ENCODE measurements at places on chromosomes 3 and 15.
A peak's percentile ranks its signal among the peaks of the same experiment; 100 is the strongest.

- DNase-seq, result no peak
Measured at GRCh38 chr15:98213346-98213979, 253.0 kb downstream of the ARRDC4 start.

DNA sequence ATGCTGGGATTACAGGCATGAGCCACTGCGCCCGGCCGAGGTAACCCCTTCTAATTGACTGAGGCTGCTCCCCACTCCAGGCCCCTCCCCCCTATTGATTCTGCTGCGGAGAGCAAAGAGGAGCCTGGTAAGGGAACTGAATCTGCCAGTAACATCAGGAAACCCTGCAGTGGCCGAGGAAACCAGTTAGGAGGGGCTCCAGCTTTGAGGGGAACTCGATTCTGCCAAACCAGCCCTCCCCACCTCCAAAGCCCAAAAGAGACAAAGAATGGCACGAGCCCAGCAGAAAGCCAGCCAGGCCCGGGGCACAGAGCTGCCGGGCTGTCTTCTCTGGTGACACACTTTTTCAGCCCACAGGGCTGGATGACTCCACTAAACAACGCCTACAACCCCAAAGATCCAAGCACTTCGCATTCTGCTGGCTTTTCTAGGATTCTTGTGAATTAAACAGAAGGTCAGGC, 15.0 kb upstream of the ACAD9 start:
- peak; percentile 71 for DNase-seq

- DNase-seq, result peak; percentile 82
Measured at GRCh38 chr3:69433969-69434325, 48.1 kb upstream of the FRMD4B start.

DNA sequence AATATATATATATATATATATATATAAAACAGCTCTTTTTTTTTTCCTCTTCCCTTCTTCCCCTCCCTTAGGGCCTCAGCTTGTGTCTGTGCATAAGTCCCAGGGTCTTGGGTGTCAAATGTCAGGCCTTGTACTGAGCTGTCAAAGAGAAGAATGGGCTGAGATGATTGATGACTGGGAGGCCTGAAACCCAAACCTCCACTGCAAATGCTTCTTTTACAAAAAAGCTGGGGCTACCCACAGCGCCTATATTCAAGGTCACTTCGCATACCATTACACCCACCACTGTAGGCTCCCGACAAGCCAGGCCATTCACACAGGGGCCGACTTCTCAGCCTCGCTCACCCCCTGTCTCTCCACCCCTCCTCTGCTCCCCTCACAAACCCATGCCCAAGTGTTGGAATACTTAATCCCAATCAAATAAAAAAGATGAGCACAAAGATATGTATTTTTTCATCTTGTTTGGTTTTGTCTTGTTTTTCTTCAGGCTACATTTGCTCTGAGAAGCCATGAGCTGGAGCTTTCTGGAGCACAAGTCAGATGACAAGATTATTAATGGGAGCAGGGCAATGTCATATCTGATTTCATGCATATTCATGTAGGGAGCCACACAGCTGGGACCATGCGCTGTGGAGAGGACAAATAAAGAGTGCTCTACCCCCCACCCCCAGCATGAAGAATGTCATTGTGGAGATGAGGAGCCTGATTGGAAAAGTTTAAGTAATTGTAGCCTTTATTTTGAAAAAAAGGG, 614.4 kb upstream of the NR2F2 start:
- DNase-seq, result no peak

GRCh38 chr3:175606650-175607318, 747.6 kb downstream of the NAALADL2 start:
- no peak for DNase-seq

GRCh38 chr3:165852191-165852590, 15.0 kb upstream of the BCHE start:
- no peak for DNase-seq

GRCh38 chr3:140319739-140320138, 358.1 kb upstream of the TRIM42 start:
- DNase-seq, result no peak

GRCh38 chr3:44883213-44883955, 9.0 kb downstream of the TGM4 start:
- no peak for DNase-seq

DNA sequence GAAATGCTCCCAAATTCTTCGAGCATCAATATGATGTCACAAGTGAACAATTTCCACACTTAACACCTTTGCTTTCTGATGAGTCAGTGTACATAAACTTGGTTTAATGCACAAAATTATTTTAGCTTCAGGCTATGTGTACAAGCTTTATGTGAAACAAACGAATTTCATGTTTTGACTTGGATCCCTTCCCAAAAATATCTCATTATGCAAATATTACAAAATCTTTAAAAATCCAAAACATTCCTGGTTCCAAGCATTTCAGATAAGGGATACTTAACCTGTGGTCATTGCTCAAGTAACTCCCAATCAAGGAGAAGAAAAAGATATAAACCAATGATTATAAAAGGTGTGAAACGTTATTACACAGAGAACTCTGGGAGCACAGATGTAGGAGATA, 25.2 kb downstream of the RAB5A start:
- no peak for DNase-seq

DNA sequence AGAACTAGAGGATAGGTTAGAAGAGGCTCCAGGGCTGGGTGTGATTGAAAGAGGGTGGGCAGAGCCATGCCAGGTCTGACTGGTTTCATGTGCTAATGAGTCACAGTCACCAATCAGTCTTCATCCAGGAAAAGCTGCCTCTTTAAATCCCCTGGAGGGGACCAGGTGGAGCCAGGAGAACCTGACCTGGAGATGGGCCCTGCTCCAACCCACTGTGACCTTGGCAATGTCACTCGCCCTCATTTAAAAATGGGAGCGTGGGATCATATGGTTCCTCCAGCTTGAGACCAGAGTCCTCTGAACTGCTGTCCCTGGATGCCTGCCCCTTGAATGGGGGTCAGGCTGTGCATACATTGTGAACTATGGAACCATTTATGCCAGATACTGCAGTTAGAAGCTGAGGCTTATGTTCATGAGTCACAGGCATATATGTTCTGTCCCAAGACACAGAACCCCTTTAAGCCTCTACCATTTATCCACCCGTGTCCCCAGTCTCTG, 23.0 kb downstream of the HES1 start:
- no peak for DNase-seq

GRCh38 chr3:99317201-99317600, 321.2 kb upstream of the COL8A1 start:
- DNase-seq, result no peak

DNA sequence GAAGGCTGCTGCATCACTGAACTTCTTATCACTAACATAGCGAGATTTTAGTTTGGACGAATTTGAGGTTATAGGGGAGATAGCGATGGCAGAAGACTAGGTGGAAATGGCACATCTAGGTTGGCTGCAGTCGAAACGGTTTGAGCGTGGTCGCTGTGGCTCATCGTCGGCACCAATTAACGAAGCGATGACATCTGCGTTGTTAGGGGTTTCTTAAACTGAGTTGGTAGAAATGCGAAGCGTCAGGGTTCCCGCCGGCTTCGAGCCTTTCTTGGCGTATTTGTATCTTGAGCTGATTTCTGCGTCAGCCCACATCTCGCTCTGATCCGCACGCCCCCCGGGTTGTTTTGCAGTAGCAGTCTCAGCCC, 319 bp downstream of the LNP1 start:
- DNase-seq, result peak; percentile 37

DNA sequence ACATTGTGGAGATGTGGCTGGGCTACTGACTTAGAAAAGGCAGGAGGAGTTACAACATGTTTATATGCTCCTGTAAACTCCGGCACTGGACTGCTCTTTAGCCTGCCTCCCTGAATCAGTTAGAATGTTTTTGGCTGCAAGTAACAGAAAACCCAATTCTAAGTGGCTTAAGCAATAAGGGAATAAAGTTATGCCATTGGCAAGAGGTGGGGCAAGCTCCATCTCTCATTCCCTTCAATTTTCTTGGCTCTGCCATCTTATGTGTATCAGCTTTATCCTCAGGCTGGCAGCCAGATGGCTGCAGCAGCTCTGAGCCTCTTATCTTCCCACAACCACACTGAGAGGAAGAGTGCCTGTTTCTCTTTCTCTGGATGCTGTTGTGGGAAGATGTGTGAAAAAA, 22.4 kb upstream of the MEIS2 start:
- no peak for DNase-seq

GRCh38 chr3:23751212-23751723, 54.5 kb upstream of the UBE2E1 start:
- no peak for DNase-seq

GRCh38 chr3:141051443-141052200, 475 bp downstream of the SPSB4 start:
- DNase-seq, result no peak

DNA sequence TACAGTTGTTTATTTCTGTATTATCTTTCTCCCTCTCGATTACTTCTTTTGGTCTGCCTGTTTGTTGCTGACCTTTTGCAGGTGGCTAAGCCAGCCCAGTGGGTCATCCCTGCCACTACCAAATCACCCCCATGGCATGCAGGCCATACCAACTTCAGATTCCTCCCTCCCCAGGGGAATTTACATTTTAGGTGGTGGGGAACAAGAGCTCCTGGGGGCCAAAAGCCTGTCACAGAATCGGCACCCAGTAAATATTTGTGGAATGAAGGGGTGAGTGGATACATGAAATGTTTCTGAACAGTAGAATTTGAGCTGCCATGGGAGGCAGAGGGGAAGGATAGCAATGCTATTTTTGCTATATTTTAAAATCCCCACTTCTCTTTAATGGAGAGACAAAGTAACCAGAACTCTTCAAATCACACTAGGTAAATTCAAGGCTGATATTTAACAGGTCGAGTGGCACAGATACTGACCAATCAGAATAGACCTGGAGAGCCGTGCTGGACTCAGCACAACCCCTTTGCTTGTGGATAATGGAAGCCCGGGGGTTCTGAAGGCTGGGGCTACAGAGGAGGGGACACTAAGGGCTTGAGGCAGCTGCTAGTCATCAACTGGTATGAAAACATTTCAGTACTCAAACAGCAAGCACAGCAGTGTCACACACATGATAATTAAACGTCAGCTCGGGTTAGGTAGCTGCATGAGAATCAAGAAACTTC, 54.3 kb upstream of the SMAD3 start:
- DNase-seq, result no peak

DNA sequence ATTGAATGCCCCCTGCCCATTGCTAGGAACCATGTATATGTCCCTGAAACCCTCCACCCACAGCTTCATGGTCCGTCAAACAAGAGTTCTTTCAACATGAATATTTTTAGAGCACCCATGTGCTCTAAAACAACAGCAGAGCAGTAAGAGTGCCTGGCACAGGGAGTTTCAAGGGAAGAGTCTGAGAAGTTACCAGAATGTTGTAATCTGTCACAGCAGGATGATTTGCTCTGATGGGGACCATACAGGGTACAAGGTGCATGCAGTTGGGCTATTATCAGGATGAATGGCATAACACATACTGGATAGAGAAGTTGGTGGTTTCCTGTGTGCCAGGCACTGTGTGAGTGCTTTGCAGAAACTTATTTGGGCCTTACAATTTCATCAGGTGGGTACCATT, 27.8 kb upstream of the FLNB start:
- DNase-seq, result peak; percentile 52

DNA sequence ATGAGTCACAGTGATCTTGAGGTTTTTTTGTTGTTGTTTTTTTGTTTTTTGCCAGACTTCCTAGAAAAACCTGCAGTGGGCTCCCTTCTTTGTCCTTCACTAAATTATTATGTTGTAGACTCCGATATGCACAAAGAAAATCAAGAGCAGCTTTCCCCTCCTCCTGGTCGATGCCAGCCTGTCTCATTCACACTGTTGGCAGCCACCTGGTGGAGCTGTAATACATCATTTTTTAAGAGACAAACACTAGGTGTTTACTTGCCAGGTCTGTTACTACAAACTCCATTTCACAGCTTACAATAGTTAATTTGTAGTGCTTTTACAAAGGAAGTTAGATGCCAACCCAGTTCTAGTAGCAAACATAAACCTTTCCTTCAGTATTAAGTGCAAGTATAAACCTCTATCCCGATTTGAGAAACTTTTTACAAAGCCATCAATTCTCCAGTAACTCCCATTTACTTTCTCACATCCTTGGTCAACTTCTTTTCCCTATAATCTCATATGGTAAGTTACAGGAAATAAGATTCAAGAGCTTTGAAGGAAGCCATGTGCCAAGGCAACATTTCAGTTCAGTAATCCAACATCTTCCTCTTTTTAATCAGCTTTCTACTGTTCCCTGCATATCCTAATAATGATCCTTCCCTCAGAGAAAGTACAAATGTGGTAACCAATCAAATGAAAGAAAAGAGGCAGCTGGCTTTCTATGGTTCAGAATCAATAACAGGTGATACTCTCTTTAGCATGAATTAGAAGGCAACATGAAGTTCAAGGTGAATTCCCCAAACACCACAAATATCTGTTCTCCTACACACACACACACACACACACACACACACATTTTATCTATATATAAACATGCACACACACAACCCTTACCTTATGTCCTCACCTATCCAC, 14.0 kb downstream of the AAGAB start:
- DNase-seq, result peak; percentile 47

DNA sequence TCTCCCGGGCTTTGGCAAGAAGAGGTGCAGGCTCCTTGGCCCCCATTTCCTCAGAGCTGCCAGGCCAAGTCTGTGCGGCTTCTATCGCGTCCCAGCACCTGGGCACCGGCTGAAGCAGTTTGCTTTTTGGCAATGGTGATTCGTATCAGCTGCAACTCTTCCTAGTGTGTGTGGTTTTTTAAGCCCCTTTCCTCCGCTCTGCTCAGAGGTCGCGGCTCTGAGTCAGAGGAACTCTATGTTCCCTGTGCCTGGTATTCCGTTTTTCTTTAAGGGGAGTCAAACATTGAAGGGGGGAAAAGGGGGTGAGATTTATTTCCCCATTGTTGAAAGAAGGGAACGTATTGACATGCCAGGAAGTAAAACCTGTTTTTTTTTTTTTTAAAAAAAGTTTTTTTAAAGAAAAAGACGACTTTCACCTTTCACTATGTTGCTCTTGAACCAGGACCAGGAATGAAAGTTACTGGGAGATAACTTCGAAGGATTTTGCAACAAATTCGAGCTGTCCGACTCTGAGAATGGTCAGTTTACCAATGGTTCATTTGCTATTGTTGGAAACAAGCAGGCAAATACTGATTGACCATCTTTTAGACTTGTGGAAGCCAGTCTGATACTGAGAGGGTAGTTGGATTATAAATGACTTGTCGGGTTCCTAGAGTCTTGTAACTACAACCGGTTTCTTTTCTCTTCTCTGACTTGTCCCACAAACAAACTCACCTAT, 1.1 kb downstream of the ARMC8 start:
- peak; percentile 48 for DNase-seq

GRCh38 chr3:111967651-111968274, 11.1 kb upstream of the ABHD10 start:
- peak; percentile 87 for DNase-seq

DNA sequence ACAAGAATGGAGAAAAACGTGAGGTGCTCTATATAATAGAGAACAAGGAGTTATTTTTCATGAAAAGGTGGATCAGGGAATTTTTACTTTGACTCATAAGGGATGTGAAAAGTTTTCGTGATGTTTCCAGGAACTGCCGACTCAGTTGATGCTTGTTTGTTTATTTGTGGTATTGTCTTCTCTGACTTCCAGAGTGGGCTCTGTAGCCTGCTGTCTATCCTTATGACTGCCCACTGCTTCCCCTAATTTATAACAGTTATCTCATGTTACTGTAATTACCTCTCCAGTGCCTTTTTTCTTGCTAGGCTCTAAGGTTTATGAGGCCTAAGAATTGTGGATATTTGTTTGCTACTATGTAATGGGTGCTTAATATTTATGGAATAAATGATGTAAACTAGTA, 12.3 kb downstream of the ARL13B start:
- no peak for DNase-seq
